Aorta (tissue), 5 donors: ENCODE measurements at places on chromosomes 11 and 22.

- DNase-seq: no peak
Observed at GRCh38 chr11:79432138-79432537, 8.7 kb downstream of the TENM4 start.

- no peak for DNase-seq
Observed at GRCh38 chr11:78291503-78292108, 102.9 kb downstream of the USP35 start.

DNA sequence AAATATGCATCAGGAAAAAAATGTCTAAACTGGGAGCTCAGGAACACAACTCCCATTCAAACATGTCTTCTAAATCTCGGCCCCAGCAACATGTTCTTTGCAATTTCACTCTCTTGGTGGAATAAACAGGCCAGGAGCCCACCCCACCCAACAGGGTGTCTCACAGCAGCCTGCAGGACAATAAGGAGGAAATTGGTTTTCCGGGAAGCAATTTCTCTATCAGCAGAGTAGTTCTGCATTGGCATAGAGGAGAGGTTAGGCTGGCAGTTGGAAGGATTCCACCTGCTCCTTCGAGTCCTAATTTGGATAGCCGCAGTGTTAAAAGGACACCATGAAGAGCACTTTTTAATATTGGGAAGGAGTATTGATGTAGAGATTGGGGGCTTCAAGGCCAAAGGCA lies 55.9 kb upstream of the BARX2 start:
- no peak for DNase-seq

- DNase-seq: peak; percentile 65
Observed at GRCh38 chr22:25048659-25049647, 96.4 kb downstream of the KIAA1671 start.

- DNase-seq: no peak
Observed at GRCh38 chr11:68948935-68949334, 31.9 kb downstream of the MRGPRD start.

GRCh38 chr11:105857728-105858127 lies 164.3 kb downstream of the MSANTD4 start:
- no peak for DNase-seq

GRCh38 chr22:26669060-26669481 lies 11.7 kb downstream of the MIAT start:
- no peak for DNase-seq

DNA sequence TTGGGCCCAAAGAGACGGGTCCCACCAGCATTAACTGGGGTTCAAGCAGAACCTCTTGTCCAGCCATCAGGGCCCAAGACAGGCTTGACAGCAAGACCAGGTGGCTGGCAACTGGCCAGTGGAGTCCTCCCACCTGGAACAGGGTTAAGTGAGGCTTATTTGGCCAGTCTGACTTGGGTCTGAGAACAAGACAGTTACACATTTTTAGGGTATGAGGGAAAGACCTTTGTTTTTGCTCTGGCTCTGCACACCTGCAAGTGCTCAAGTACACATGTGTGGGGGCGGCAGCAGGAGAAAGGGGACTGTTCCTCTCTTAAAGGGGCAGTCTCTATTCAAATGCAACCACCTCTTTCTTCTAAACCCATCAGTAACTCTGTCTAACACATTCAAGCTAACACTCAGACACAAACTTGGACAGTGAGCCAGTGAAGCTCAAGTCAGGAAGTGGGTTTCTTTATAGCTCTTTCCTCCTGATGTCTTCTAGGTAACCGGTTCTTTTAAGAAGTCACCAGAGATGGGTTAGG lies 116.2 kb downstream of the ETS1 start:
- no peak for DNase-seq

DNA sequence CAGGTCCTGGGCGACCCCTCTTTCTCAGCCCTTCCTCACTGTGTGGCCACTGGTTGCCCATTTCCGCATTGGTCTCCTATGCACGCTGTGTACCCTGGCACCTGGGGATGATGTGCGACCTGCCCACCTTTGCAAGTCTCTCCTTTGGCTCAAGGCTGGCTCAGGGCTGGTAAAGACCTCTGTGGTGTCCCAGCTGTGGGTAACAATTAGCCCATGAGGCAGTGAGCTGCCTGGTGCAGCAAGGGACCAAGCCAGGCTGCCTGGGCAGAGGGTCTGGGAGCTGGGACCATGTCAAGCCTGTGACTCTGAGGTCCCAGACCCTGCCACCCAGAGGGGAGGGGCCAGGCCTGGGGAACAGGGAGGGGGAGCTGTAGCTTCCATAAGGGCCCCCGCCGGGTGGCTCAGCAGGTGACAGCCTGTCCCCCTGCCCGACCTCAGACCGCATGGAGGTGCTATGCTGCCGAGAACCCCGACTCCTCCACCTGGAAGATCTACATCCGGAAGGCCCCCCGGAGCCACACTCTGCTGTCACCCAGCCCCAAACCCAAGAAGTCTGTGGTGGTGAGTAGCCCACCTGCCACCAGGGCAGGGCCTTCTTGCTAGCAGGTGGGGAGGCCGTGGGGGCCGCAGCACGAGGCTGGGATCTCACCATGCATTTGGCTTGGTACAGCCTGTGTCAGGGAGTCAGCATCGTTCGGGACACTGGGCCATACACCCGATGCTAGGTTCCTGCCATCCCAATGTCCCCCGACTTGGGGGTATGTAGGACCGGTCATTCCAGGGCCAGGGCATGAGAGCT lies 112.5 kb downstream of the KCNQ1OT1 start:
- peak; percentile 33 for DNase-seq

- DNase-seq: no peak
Observed at GRCh38 chr11:35363246-35363801, 56.0 kb downstream of the SLC1A2 start.

DNA sequence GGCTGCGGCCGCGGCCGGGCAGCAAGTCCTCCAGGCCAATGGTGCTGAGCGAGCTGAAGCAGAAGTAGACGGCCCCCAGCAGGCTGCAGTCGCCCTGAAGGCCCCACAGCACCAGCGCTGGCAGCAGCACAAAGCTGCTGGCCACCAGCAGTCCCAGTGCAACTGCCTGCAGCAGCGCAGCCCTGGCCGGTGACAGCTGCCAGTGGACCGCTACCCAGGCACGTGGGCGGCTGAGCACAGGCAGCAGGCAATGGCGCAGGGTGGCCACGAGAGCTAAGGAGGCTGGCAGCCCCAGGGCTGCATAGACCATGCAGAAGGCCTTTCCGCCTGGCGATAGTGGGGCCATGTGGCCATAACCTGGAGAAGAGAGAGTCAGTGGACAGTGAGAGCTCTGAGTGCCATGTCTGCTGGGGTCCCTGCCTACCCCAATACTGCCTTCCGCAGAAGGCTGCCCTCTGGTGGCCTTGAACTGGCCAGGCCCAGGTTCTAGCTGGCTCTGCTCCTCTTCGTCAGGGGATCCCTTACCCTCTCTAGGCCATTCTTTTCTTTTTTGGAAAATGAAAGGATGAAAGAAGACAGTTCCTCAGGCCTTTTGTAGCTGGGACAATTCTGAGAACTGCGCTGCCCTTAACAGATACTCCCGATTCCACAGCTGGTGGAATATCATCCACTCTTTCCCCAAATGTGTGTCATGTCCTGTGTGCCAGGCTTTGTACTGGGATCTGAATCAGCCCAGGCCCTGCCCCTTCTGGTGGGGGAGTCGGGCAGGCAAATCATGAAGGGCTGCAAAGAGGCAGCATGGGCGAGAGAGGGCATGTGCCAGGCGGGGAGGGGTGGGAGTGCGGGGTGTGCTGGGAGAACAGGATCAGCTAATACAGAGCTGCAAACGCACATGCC lies 1.8 kb downstream of the KCNK7 start:
- peak; percentile 83 for DNase-seq

DNA sequence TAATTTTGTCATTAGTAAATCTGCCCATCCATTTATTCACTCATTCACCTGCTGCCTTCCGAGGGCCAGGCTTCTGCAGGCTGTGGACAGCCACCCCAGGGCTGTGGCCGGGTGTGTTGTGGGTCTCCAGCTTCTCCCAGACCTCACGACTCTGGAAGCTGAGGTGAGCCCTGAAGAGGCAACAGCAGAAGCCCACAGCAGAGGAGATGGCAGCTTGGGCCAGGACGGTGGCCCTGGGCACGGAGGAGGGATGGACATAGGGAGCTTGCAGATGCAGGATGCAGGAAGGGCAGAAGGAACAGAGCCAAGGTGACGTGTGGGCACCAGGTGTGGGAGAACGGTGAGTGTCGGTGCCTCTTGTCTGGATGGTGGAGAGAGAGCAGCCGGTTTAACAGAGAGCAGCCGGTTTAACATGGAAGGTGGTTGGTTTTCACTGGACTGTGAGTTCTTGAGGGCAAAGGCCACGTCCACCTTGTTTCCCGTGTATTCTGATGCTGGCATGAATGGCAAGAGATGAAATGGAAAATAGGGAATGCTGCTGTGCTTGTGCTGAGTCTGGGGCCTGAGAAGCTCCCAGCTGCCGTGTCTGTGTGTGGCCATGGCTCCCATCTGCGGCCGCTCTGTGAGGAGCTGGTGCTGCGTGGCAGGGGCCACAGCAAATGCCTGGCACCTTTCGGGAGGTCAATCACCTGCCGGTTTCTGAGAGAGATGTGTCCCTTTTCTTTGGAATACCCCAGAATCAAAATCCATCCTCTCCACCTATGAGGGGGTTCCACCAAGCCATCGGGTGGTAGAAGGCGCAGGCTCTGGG lies 669.9 kb downstream of the BRD1 start:
- DNase-seq: peak; percentile 55

DNA sequence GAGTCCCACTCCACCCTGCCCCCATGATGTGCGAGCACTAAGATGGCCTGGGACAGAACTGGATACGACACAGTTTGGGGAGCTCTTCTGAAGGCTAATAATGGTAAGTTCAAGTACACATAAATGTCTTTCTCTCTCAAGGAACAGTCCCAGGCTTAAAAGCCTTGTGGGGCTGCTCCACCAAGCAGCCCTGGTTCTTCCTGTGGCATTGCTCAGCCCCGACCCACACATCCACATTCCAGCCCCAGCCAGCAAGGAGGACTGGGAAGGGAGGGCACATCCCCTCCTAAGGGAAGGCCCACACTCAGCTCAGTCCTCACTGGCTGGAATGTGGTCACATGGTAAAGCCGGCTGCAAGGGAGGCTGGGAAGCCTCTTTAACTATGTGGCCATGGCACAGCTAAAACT lies 13.3 kb upstream of the MB start:
- peak; percentile 70 for DNase-seq

DNA sequence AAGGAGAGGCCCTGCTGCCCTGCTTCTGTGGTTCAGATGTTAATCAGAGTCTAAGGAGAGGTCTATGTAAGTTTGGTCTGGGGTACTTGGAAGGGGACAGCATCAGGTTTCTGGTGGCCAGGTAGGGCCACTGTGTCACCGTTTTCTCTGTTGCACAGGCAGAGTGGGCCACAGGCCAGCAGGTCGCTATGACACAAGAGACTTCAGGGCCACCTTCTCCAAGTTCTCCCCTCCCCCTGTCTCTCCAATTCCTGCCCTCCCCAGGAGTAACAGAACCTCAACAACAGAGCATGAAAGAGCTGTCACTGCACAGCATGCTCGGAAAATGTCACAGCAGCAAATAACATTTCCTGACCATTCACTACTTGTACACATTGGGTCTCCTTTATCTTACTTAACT lies 58.6 kb downstream of the MPPED2 start:
- no peak for DNase-seq

GRCh38 chr11:61528114-61528513 lies 19.6 kb downstream of the LRRC10B start:
- DNase-seq: no peak

DNA sequence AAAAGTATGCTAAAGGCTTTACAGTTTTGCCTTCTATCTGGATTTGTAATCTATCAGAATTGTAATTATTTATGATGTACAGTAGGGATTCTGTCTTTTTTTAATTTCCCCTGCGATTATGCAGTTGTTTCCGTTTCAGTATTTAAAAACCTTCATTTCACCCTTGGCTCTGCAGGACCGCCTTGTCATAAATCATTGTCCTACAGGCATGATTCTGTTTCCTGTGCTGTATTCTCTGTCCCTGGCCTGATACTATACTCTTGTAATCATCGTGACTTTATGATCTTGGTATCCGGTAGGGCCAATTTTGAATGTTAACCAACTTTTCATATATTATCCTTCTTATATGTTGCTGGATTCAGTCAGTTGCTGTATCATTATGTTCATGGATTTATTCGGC lies 151.7 kb downstream of the ATXN10 start:
- DNase-seq: no peak

- DNase-seq: peak; percentile 79
Observed at GRCh38 chr11:69012092-69013008, 696 bp downstream of the MRGPRF start.
